ENCODE measurements at places on chromosomes 13 and 19. TPM values are rescaled to one million over a fixed set of nuclear protein-coding genes. Genes with fewer than 3 reads are reported as not detected.

The PGLYRP1 gene
- not detected for total RNA-seq

The CEACAM18 gene
- not detected for total RNA-seq

The FFAR3 gene
- not detected for total RNA-seq

The IL17D gene
- 0.28 TPM for total RNA-seq

The NANOS3 gene
- not detected for total RNA-seq

The SH3GL1 gene
- 114 TPM for total RNA-seq

The DHDH gene
- total RNA-seq: 1.2 TPM

The PALM gene
- total RNA-seq: 2.0 TPM

The MTUS2 gene
- total RNA-seq: 0.12 TPM

The RPL18A gene
- total RNA-seq: 2,571 TPM

- ATAC-seq: no peak
Observed at GRCh38 chr13:52950436-52950956, 78.1 kb upstream of the OLFM4 start.

GRCh38 chr13:101300531-101300930 is 115.8 kb downstream of the NALCN start:
- no peak for ATAC-seq

- no peak for ATAC-seq
Observed at GRCh38 chr19:19909654-19910053, 8.9 kb downstream of the ZNF93 start.

DNA sequence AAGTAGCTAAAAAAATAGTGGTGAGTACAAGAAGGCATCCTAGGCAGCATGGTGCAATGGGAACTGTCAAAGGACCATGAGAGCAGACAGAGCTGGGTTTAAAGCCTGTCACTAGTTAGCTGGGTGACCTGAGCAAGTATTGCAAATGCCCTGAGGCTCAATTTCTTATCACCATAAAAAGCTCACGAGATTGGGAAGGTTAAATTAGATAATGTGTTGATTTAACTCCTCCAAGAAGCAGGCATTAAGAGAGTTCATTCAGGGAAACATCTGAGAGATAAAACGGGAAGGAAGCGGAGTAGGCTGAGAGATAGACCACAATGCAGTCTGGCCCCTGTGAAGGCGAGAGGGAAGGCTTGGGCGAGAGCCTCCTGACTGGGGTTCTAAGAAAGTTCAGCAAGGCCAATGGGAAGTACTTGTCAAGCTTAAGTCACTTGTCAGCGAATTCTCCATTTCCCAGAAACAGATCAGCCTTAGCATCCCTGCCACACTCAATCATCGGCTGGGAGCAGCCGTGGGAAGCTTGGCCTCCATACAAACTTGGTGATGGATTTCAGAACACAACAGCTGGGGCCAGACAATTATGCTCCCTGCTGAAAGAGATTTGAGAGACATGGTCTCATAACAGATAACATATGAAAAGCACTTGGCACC is 105.5 kb downstream of the POU4F1 start:
- no peak for ATAC-seq

DNA sequence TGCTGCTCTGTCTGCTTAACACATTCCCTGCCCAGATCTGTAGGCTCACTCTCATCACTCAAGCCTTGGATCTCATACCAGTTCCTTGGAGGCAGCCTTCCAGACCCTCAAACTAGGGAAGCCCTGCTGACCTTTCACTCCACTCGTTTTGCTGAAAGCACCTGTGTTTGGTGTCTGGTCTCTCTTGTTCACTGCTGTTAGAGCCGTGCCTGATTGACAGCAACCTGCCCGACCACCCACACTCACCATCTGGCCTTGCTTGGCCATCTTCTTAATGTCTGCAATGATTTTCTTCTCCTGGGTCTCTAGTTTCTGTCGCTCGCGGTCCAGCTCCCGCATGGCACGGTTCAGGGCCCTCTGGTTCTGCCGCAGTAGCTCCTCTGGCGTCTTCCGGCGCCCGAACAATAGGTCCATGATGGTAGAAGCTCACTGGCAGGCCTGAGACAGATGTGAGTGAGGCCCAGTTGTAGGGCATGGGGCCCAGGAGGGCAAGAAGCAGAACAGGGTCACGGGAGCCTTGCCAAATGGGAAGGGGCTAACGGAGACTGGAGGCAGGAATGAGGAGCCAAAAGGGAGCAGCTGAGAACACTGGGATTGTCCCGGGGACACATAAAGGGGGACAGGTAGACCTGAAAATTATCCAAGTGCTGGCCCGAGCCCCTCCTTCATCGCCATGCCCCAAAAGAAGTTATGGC is 959 bp downstream of the CHMP2A start:
- no peak for ATAC-seq

DNA sequence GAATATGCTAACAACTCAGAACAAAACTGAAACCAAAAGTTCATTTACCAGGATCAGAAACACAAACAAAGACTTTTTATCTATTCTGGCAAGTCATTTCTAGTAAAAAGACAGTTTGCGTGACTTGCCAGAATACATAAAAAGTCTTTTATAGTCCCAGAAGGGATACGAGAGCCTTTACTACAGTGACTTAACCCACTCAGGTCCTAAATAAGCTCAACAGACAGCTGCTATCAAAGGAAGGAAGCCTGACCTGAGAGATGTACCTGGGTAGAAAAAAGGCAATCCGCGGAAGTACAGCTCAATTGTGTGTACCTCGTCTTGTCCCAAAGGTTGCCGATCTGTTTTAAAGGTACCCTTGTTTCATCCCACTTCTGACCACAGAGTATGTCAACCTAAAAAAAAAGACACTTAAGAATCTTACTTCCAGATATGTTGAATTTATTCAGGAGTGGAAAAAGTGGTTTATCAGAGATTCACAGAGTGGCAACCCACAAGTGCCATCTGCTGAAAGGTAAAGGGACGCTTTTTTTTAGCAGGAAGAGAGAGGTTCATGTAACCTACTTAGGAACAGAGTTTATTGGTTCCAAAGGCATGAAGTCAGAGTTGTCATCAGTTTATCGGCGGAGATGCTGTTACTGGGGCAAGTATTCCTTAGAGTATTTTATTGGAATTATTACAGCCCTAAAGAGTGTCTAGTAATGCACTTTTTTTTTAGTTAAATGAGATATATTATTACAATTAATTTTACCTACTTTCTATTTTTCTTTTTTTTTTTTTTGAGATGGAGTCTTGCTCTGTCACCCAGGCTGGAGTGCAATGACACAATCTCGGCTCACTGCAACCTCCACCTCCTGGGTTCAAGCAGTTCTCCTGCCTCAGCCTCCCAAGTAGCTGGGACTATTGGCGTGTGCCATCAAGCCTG is 69.7 kb upstream of the C1QTNF9B start:
- no peak for ATAC-seq

GRCh38 chr19:12034620-12035019 is 859 bp downstream of the ZNF433 start:
- ATAC-seq: no peak

DNA sequence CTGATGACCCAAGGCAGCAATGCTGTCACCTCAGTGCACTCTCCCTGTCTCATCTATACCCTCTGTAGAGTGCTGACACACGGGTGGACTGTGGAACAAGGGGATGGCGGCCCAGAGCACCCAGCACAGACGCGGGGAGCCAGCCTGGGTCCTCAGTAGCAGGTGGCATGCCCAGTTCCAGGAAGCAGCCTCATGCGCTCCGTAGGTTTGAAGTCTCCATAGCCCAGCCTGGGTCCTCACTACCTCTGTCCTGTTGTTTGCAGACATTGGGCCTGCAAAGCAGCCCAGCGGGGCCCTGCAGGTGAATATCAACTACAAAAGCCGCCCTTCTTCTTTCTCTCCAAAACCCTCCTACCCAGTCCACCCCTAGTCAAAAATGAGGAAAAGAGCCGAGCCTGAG is 5.0 kb upstream of the SLC7A9 start:
- ATAC-seq: no peak

- ATAC-seq: peak; percentile 55
Observed at GRCh38 chr19:47663911-47664771, 49.1 kb upstream of the EHD2 start.

GRCh38 chr13:87123987-87124784 is 547.0 kb upstream of the SLITRK5 start:
- peak; percentile 51 for ATAC-seq

DNA sequence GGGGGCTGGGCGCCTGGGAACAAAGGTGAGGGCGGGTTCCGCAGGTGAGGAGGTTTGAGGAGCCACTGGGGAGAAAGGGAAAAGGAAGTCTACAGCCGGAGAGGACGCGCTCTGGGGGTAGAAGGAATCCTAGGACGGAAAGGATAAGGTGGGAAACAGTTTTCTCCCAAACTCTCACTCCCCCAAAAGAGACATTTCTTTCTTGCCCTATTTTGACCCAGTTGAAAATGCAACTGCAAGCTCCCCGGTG is 651 bp upstream of the POLR1D start:
- peak; percentile 25 for ATAC-seq

DNA sequence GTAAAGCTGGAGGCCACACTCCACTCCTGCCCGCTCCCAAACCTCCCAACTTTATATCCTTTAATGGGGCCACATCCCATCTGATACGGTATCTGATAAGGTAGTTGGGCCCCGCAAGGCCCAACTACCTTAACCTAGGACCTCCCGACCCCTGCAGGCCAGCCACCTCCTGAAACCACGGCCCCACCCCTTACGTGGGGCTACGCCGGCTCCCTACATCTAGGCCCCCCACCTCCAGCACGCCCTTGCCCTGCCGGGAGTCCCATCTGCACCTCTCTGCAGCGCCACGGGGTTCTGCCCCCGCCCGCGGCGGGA is 2.2 kb downstream of the IGFLR1 start:
- ATAC-seq: peak; percentile 6

GRCh38 chr13:26362261-26362660 is 108.3 kb downstream of the CDK8 start:
- no peak for ATAC-seq

- ATAC-seq: no peak
Observed at GRCh38 chr19:16073988-16074387, 2.3 kb upstream of the TPM4 start.

- ATAC-seq: peak; percentile 72
Observed at GRCh38 chr13:41199526-41199925, 5.2 kb upstream of the KBTBD7 start.

DNA sequence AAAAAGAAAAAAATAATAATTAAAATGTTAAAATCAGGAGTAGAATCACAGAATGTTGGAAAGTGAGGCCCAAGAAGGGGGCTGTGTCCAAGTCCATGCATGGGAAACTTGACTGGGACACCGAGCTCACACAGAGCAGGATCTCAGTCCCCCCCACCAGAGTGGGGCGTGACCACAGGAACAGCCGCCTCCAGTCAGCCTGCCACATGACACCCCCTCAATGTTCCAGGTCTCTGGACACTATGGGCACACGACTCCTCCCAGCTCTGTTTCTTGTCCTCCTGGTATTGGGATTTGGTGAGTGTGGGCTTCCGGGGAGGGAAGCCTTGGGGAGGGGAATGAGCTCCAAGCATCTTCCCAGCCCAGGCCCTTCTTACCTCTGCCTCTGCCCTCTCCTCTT is 2.4 kb downstream of the APOC2 start:
- no peak for ATAC-seq

- peak; percentile 41 for ATAC-seq
Observed at GRCh38 chr13:43786472-43786765, 353 bp downstream of the ENOX1 start.

GRCh38 chr19:7149956-7150705 is 80.6 kb downstream of the ZNF557 start:
- ATAC-seq: no peak

- no peak for ATAC-seq
Observed at GRCh38 chr19:1859331-1859781, 4.0 kb downstream of the KLF16 start.

Data from esophagus mucosa (tissue), 1 donor.